ENCODE measurements at places on chromosomes 6 and 20. TPM values are rescaled to one million over a fixed set of nuclear protein-coding genes. Genes with fewer than 3 reads are reported as not detected.
A peak's percentile ranks its signal among the peaks of the same experiment; 100 is the strongest.

GRCh38 chr6:145372671-145373151, 362.6 kb downstream of the EPM2A start:
- no peak overlapping the region for H3K4me3 ChIP-seq
- DNase-seq = peak; percentile 6
- no peaks in the 10 kb centered on the region for H3K4me1 ChIP-seq

- H3K27ac ChIP-seq = no peak overlapping the region
- H3K27me3 ChIP-seq = no peaks in the 10 kb centered on the region
- H3K4me1 ChIP-seq = no peaks in the 10 kb centered on the region
- H3K4me3 ChIP-seq = no peak overlapping the region
- no peaks in the 10 kb centered on the region for H3K36me3 ChIP-seq
Observed at GRCh38 chr6:62971976-62972658, 239.2 kb upstream of the FKBP1C start.

RNF5 gene
- total RNA-seq = 28.1 TPM

ZHX3 gene
- total RNA-seq = 34.1 TPM

- no peaks in the 10 kb centered on the region for H3K4me1 ChIP-seq
- H3K27me3 ChIP-seq = peaks cover 95% of the 10 kb centered on the region
- H3K36me3 ChIP-seq = no peaks in the 10 kb centered on the region
- DNase-seq = no peak
Observed at GRCh38 chr6:70194421-70194820, 108.5 kb downstream of the COL9A1 start.

LCA5 gene
- total RNA-seq = 4.5 TPM

GRCh38 chr20:35952480-35953386, 1.6 kb downstream of the SCAND1 start:
- peak overlapping the region; percentile 96 for H3K27ac ChIP-seq
- peaks cover 55% of the 10 kb centered on the region for H3K36me3 ChIP-seq
- peak overlapping the region; percentile 97 for H3K4me3 ChIP-seq
- peak; percentile 35 for DNase-seq
- no peaks in the 10 kb centered on the region for H3K27me3 ChIP-seq

GRCh38 chr20:2295886-2296515, at the start of gene TGM3:
Gene TGM3 (plus strand): TSS chr20:2296001. CDS start chr20:2296064, 63 bp downstream.
- H3K4me1 ChIP-seq = peaks cover 23% of the 10 kb centered on the region
- H3K27me3 ChIP-seq = peaks cover 11% of the 10 kb centered on the region
- no peak within 1 kb of the TSS for H3K4me3 ChIP-seq
- H3K36me3 ChIP-seq = no peaks in the 10 kb centered on the region
- H3K27ac ChIP-seq = no peak within 1 kb of the TSS

DNA sequence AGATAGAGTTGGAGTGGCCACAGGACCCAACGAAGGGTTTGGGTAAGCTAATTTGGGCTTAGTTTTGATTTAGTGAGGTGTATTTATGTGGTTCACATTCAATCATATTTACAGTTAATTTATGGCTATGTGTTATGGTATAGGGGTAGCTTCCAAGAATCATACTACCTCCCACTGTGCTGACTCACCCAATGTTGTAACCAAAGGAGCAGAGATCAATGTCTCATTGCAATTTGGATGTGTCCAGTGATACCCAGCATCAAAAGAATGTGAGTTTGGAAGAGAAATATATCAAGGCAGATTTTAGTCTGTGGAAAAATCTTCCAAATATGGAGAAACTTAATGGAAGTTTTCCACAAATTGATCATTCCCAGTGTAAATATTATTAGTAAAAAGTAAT, 25.3 kb upstream of the SMIM8 start:
- H3K4me1 ChIP-seq = peaks cover 6% of the 10 kb centered on the region
- no peak overlapping the region for H3K4me3 ChIP-seq
- DNase-seq = peak; percentile 56

TAP2 gene
- 43.3 TPM for total RNA-seq

Data from MCF 10A (cell line).